Activated CD4-positive, alpha-beta T cell treated with anti-CD3 and anti-CD28 coated beads, Interleukin-2, amount 50 U/mL, for 48 hours (primary cell): ENCODE measurements at places on chromosomes 2 and 18.

DNA sequence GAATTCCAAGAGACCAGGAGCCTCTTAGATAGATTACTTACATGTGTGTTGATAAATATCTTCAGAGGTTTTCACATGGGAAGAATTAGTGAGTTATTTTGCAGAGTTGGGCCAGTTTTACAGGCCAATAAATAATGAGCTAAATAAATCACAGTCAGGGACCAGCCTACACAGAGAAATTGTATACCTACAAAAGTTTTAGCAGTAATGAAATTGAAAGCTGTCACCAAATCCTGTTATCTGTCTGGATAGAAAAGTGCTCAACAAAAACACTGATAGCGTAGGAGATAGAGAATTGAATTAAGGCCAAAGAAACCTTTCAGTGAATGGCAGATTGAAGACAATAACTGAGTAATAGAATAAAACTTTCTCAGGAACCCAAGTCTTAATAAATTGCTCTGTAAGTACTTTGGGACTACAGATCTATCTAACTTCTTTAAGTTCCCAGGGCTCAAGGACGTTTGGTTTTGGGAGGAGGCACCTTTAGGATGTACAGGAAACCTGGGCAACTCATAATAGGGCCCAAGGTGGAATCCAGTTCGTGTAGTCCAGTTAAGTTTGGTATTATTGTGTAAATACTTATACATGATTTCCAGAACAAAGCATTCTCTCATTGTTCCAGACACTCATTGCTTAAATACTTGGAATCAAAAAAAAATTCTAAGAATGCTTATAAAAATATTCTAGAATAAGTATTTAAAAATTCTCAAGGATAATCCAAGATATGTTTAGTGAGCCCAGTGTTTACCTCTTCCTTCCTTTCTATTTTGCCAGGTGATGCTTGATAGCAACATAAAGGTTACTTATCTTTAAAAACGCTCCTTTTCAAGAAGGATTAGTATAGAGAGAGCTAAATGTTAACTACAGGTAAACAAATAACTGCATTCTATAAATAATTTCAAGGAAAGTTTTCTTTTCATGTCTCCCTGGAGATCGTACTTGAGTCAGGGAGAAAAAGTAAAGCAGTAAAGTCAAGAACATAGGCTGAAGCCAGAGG lies 134.5 kb downstream of the NCKAP5 start:
- DNase-seq = no peak

DNA sequence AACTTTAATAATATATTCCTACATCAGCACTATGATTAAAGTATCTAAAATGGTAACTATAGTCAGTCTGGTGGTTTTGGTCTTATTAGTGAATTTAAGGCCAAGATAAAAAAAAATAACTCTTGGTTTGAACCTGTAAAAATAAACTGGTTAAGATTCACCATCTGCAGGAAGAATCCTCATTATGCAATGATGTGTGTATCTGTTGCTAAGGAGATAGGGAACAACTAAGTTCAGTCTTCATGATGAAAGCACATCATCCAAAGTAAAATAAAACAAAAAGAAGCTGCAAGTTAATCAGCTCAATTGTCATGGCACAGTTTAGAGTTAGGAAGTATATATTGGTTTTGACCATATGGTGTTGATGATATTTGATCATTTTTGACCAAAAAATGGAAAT lies 466.0 kb downstream of the NYAP2 start:
- DNase-seq = no peak

DNA sequence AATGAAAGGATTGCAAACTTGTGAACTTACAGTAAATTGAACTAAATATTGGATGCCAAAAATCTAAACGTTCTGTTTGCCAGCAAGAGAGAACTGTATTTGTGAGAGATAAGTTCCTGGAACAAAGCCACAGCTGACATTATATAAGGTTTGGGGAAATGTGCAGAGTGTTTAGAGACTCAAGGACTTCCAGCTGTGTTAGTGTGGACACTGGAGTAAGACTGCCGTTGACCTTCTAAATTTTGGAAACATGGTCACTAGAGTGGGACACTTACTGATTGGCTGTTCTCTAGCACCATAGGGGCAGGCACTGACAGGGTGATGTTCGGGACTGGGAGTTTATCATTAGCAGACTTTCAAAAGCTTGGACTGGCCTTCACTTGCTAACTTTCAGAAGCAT lies 40.5 kb downstream of the SCN9A start:
- no peak for DNase-seq

DNA sequence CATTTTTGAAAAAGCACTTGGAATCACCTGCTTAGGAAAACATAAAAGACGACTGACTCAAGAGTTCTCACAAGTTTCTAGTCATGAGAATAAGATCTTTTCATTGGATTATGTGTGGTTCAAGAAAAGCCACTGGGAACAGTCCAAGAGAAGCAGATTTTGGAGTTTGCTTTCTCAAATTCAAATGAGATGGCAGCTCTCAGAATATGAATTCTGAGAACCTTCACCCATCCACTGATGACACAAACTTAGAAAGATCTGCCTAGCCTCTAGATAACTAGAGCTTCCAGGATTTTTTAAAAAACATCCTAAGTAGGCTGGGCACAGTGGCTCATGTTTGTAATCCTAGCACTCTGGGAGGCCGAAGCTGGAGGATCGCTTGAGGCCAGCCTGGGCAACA lies 26.8 kb downstream of the MEX3C start:
- no peak for DNase-seq

- DNase-seq = no peak
These were observed 352.4 kb upstream of the SMIM21 start for GRCh38 chr18:75779910-75780309.

GRCh38 chr2:8612734-8613179 lies 69.1 kb upstream of the ID2 start:
- DNase-seq = no peak

DNA sequence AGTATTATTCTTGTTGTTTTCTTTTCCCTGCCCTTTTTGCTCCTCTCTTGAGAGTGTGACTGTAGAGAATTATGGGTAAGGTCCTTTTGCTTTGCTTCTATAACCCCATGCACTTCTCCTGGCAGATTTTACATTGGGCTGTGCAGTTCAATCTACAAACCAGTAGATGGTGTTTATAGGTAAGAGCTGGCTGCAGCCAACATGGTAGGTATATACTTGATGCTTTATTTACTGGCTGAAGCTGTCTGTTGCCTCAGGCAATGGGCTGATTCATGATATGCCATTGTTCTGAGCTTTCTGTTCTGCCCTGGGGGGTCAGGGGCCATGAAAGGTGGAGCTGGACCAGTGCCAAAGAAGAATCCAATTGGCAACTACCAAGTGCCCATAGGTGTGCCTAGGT lies 48.3 kb upstream of the MYL1 start:
- DNase-seq = no peak
